ENCODE measurements at places on chromosomes 1 and 21.

GRCh38 chr1:182268669-182269068 lies 122.9 kb downstream of the GLUL start:
- DNase-seq, result no peak

DNA sequence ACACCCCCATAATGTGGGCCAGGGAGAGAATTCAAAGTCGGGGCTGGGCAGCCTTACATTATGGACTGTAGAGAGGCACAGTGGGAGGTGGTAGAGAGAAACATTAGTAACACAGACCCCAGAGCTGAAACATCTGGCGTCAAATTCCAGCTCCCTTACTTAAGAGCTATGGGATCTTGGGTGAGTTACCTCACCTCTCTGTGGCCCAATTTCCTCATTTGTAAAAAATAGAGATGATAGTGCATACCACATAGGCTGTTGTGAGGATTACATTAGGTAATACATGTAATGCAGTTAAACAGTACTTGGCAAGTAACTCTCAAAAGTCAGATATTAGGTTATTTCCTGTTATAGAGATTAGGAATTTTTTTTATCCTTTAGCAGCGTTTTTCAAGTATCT lies 160.5 kb upstream of the KIAA0040 start:
- no peak for DNase-seq

DNA sequence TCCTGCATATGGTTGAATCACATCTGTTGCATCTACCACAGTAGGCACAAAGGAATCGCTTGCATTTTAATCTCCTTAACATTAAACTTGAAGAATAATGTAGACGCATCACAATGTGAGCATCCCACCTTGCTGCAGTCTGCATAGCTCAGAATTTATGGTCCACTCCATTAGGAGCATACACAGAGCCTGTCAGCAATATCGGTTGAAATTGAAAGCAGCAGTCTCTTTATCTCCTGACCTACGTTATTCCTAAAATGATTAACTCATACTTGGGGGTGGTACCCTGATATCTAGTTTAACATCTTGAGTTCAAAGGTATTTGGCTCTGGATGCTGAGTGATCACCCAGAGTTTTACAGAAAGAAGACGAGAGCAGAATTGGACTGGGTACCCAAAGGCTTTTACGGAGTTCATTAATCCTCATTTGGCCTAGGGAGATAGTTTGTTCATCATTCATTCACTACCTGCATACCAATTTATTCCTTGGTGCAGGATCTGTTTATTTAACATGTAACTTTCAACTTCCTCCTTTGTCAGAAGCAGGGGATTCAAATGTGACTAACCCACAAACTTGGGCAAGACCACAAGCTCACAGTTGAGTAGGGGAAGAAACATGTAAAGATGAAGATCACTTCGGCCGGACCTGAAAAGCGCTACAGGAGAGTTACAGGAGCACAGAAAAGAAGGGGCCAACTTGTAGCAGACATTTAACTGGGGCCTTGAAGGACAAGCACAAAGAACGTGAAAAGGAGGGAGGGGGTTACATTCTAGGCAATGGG lies 187.9 kb downstream of the DAB1 start:
- DNase-seq, result no peak

- no peak for DNase-seq
These were observed 69.8 kb downstream of the TBX15 start for GRCh38 chr1:118918230-118918939.

DNA sequence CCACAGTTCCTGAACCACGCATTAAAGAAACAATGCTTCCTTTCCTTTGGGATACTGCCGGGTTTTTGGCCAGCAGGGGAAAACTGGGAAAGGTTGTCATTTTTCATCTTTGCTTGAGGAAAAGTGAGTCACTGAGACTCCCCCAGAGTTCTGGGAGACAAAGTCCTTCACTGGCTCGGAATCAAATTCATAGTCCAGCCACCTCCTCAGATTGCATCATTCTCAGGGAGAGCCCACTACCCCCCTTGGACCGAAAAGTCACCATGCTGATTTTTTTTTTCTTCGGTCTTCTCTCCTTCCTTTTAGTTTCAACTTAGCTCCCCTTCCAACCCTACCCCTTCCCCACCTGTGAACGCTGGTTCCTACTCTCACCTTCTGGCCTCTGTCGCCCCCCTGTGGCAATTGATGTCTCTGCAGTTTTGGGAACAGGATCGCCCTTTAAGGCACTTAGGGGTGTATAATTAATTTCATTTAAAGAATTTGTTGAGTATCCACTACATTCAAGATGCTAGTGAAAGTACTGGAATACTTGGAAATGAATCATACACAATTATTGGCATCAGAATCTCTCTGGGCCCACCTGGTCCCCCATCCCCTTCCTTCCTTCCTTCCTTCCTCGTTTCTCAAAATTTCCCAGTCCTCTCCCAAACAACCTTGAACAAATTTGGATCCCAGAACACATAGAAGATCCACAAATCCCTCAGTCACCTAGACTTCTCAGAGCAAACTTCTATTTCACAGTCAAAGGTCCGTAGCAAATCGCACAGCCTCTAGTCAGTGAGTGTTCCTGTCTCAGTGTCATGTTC lies 6.9 kb downstream of the ACKR1 start:
- no peak for DNase-seq
